AG09319 (cell line): ENCODE measurements at places on chromosomes 3 and 15.

DNA sequence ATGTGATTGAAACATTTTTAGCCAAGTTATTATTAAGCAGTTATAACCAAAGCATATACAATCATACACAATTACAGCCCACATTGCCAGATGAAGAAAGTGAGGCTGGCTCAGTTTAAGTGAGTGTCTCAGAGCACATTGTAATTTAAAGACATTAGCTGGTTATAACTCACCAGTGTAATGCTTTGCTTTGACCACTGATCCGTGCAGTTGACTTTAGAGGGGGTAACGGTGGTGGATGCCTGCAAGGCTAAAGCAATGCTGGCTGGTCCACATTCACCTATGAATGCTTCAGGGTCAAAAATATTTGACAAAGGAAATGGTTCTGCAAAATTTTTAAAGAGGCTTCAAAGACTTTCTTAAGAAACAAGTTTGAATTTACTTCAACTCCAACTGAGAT is 1.2 kb downstream of the C3orf85 start:
- DNase-seq: no peak

GRCh38 chr3:4804161-4805058 is 174.8 kb upstream of the BHLHE40 start:
- DNase-seq: no peak

- no peak for DNase-seq
These were observed 120.0 kb downstream of the KBTBD8 start for GRCh38 chr3:67118122-67118521.

- no peak for DNase-seq
These were observed 30.4 kb downstream of the NXPE3 start for GRCh38 chr3:101809178-101810021.

DNA sequence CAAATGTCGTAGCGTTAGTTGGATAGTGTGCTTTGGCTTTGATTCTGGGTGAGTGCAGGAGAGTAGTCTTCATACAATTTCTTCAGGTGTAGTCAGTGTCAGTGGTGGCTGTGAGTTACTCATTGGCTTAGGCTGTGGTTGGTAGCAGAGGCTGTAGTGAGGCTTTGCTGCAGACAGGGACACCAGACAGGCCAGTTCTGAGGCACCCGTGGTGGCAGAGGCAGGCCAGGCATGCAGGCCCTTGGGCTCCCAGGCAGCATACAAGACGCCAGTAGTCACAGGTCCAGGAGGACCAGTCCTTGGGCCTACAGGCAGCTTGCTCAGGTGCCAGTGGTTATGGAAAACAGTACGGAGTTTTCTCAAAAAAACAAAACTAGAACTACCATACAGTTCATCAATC is 61.3 kb downstream of the DMXL2 start:
- no peak for DNase-seq

GRCh38 chr3:133472242-133472641 is 72.4 kb downstream of the BFSP2 start:
- DNase-seq: no peak

GRCh38 chr3:44678480-44679116 is 30.1 kb downstream of the ZNF35 start:
- no peak for DNase-seq

DNA sequence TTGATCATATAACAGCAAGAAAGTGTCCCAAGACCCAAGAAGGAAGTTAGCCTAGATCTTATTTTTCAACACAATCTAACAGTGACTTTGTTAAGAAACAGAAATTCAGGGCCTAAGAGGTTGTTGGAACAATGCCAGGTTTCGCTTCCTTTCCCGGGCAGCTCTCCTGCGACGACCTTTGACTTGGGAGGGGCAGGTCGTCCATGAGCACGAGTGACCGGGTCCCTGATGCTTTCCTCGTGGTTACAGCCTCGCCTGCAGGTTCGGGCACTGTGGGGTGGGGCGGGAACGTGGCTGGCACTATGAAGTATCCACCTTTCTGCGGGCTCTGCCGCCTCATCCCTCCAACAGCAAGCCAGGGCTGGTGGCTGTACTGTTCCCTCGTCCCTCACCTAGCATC is 90.1 kb upstream of the RGMA start:
- no peak for DNase-seq

DNA sequence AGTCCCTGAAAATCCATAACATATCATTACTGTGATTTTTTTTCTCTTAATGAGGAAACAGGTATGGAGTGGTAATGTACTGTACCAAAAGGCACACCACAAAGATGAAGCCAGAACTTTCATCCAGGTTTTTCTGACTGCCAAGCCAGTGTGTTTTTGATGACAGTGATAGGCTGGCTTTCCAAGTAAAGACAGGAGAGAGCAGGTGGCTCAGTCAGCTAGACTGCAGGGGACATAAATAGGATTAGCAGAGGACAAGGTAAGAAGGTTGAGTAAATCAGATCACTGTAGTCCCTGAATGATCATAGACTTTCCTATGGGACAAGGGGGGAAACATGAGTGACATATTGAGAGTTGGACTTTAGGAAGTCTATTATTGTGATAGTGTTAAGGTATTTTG is 127.9 kb downstream of the GADL1 start:
- no peak for DNase-seq

- no peak for DNase-seq
These were observed 50.1 kb upstream of the DYNC1LI1 start for GRCh38 chr3:32620611-32621310.

GRCh38 chr3:30904996-30905395 is 10.5 kb upstream of the GADL1 start:
- no peak for DNase-seq

GRCh38 chr3:139629033-139629432 is 48.7 kb downstream of the NMNAT3 start:
- DNase-seq: no peak

DNA sequence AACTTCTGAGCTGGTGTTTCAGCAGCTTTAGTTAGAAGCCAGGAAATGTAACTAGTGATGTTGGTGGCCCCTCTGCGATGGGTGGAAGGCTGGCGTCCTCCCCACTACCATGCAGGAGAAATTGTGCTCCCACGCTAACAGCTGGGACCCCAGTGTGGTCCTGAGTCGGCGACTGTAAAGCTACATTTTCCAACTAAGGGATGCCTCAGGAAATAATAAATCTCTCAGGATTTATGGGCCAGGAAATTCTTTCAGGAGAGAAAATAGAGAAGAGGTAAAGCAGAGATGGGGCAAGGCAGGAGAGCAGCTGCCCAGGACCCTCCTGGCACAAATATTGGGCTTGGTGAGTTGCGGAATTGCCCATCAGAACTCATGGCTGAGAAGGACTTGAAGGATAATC is 186.9 kb downstream of the OPA1 start:
- no peak for DNase-seq

GRCh38 chr15:96331144-96331944 is 844 bp downstream of the NR2F2 start:
- DNase-seq: no peak

DNA sequence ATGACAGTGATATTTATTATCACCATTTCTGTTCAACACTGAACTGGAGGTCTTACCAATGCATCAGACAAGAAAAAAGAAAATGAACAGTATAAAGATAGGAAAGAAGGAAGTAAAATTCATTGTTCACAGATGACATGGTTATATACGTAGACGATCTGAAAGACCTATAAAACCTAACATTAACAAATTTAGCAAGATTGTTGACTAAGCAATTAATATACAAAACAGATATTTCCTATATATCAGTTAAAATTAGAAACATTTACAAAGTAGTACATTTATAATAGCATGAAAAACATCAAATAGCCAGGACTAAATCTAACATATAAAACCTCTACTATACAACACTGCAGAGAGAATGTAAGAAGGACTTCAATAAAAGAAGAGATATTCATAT is 92.8 kb upstream of the MELTF start:
- DNase-seq: no peak

GRCh38 chr15:84725001-84725491 is 9.1 kb upstream of the SEC11A start:
- no peak for DNase-seq

DNA sequence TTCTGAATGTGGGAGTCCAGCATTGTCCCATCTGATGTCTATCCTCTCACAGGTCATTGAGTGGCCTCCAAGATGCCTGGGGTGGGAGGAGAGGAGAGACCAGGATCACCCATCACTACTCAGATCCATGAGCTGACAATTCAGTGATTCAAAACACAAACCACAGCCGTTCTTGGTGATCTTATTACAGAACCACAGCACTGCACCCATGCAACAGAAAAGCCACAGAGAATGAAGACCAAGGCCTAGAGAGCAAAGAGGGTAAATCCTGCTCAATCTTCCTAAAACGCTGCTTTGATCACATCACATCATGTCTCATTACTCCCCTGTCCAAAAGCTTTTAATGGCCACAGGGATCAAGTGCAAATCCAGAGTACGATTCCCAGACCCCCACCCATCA is 23.5 kb downstream of the ANP32A start:
- no peak for DNase-seq

DNA sequence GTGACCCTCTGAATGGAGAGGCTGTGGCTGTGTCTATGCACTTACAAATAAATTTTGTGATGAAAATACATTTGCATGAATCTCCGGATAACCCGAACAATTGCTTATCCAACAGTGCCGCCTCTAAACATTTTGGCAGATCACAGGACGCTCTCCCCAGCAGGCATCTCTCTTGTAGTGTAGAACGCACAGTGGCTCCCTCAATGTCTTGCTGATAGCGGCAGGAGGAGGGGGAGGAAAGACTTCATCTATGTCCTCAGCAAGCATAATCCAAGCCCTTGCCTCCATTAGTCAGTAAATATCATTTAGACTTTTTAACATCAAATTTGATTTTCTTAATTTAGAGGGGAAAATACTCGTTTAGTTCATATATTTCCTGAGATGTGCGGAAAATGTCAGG is 318.1 kb upstream of the IGF1R start:
- no peak for DNase-seq

DNA sequence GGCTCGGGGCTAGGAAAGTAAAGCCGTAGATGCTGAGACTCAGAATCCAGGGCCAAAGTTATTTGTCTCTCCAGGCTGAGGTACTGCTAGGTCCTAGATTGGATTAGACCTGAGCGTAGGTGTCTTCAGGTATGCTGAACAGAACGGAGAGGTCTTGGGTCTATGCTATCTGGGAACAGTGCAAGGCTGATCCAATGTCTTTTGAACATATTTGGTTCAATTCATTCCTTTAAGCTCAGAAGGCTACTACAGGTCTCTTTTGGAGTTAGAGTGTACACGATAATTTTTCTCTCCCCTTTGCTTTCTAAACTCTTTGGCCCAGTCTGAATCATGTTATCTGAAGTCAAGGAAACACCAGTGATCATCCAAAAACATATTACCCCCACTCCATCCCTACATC is 137.5 kb upstream of the TBL1XR1 start:
- DNase-seq: no peak

DNA sequence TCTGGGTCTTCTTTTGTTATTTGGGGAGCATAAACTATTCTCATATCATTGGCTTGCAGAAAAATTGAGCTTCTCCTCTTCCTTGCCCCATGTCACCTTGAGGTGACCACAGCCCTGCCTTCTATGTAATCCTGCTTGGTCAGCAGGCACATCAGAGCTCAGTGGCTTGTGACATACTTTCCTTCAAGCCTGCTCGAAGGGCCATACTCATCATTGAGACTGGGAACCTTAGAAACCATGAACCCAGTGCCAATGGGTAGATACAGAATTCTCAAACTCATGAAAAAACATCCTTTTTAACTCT is 3.7 kb upstream of the CCR2 start:
- no peak for DNase-seq

- no peak for DNase-seq
These were observed 13.2 kb downstream of the NR1I2 start for GRCh38 chr3:119794971-119795612.

- no peak for DNase-seq
These were observed 138.4 kb upstream of the LRRC3B start for GRCh38 chr3:26484140-26484539.

GRCh38 chr3:161423911-161424522 is 52.7 kb upstream of the SPTSSB start:
- DNase-seq: no peak

DNA sequence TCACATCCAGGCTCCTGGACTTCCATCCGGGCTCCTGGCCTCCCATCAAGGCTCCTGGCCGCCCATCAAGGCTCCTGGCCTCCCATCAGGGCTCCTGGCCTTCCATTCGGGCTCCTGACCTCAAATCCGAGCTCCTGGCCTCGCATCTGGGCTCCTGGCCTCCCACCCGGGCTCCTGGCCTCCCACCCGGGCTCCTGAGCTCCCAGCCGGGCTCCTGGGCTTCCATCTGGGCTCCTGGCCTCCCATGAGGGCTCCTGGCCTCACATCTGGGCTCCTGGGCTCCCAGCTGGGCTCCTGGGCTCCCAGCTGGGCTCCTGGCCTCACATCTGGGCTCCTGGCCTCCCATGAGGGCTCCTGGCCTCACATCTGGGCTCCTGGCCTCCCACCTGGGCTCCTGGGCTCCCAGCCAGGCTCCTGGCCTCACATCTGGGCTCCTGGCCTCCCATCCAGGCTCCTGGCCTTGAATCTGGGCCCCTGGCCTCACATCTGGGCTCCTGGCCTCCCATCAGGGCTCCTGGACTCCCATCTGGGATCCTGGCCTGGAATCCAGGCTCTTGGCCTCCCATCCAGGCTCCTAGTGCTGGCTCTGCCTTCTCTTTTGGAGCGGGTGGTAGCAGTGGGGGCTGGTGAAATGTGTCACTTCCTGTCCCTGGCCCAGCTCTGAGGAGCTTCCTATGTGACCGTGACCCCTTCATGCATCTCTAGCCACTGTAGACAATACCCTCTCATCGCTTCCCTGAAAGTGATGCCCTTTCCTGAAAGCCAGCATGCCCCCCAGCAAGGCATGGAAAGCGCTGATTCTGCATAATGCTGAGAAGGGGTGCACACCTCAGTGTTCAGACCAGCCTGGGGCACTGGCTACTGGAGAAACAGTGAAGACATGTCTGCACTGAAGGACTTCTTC is 62.7 kb upstream of the BLM start:
- no peak for DNase-seq

GRCh38 chr3:108208831-108209230 is 13.4 kb downstream of the IFT57 start:
- DNase-seq: no peak
